ENCODE measurements at places on chromosomes 7 and 10.

DNA sequence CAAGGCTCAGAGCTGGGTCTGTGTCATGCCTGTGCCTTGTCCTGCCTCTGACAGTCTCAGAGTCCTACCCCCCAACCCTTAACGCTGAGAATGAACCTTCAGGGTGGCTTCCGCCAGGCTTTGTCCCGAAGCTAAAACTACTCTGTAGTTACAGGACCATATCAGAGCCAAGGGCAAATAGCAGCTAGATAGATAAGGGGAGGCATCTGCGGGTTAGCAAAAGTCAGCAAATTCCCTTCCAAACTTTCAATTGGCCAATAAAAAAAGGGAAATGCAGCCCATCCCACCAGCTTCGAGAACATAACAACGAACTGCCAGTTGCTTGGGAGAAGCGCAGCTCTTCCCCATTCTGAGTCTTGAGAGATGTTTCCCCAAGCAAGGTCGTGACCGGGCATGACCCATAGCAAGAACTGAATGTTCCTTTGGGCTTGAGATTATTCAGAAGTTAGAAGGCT is 17.7 kb downstream of the CCL24 start:
- peak; percentile 91 for DNase-seq

DNA sequence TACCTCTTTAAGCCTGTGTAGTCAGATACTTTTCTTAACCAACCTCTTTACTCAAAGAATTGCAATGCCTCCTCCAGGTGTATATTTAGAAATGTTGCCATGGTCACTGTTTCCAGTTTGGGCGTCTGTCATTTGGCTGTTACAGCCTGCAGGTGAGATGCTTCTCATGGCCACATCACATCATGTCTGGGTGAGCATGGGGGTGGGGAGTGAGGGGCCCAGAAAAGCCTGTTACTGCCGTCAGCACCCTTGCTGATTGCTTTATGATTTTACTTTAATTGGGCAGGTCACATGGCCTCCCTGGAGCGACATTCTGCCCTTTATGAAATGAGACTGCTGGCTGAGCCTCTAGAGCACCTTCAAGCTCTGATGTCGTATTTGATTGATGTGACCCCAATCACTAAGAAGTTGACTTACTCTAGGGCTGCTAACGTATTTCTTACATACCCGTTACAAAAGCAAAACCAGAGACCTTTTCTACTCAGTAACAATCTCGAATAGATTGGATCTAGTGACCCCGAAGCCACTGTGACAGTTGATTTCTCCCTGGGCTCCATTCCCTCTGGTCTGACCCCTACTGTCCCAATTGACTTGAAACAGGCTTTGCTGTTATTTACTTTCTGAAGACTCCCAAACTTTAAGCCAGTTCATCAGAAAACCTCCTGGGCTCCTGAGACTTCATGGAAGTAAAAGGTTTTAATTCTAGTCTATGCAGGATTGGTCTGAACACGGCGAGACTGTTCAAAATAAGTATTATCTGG is 60.7 kb downstream of the OTUD1 start:
- no peak for DNase-seq

DNA sequence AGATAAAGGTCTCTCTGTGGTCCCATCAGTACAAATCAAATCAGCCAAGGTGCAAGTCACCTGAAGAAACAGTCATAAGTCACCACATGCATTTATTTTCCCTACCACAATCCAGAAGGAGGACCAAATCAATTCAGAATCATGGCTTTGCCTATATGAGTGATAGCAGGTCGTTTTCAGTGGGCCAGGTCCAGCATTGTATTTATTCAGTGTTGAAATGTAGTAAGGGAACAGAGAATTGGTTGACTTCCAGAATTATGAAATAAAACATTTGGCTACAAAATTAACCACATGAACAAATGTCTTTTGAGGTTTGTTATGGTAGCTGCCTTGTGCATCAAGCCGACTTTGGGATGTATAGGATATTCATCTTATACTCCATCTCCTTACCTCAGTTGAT is 88.4 kb downstream of the POLR1F start:
- DNase-seq = no peak

GRCh38 chr7:46047581-46047980 is 126.5 kb upstream of the IGFBP3 start:
- no peak for DNase-seq

- peak; percentile 73 for DNase-seq
These were observed 464.4 kb downstream of the PTPRN2 start for GRCh38 chr7:158123214-158123613.

GRCh38 chr7:105682341-105683060 is 101.2 kb upstream of the EFCAB10 start:
- DNase-seq = no peak

DNA sequence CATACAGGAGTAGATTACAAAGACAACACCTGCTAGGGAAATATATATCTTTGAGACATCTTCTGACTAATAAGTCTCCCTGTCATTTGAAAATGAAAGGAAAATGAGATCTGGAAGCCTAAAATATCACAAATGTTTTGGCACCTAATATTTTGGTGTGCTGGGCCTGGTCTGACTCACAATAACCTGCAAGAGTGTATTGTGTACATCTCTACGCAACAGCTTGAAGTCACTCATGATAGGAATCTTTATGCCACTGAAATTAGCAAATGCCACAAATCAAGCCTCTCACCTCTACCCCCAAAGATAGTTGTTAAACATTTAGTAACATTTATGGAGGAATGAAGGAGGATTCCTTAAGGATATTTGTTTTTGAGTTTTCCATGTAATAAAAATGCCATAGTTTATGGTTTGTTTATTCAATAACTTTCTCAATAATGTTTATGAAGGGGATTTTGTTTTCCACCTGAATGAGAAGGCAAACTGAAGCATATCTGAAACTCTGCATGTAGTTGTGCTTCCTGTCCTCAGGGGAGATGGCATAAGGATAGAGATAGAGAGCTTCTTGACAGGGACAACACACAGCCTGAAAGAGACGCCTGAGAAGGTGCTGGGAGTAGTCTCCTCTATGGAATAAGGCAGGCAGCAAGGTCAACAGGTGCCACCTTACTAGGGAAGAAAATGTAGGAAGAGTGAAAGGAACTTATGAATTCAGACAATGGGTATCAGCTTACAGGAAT is 197.4 kb downstream of the AHR start:
- DNase-seq = no peak

- no peak for DNase-seq
These were observed 337.2 kb downstream of the C7orf25 start for GRCh38 chr7:42574685-42575084.

DNA sequence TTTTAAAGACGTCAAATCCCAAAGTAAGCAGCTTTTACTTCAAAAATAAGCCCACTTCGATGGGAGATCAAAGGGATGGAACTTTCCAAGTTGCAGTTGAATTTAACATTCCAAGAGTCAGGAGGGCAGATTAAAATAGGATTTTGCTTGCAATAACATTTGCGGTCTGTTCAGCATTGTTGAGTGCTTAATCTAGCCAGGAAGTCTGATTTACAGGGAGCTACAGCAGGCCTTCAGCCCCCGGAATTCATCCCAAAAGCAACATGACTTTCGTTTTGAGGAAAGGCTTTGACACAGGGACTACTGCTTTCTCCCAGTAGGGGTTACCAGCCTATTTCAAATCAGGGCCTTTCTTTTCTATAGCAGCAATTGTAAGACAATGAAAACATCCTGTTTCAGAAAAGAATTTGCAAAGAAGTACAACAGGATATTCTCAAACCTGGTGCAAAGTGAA is 279.6 kb upstream of the PITRM1 start:
- DNase-seq = no peak

- no peak for DNase-seq
These were observed 135.3 kb upstream of the COBL start for GRCh38 chr7:51451751-51452476.

DNA sequence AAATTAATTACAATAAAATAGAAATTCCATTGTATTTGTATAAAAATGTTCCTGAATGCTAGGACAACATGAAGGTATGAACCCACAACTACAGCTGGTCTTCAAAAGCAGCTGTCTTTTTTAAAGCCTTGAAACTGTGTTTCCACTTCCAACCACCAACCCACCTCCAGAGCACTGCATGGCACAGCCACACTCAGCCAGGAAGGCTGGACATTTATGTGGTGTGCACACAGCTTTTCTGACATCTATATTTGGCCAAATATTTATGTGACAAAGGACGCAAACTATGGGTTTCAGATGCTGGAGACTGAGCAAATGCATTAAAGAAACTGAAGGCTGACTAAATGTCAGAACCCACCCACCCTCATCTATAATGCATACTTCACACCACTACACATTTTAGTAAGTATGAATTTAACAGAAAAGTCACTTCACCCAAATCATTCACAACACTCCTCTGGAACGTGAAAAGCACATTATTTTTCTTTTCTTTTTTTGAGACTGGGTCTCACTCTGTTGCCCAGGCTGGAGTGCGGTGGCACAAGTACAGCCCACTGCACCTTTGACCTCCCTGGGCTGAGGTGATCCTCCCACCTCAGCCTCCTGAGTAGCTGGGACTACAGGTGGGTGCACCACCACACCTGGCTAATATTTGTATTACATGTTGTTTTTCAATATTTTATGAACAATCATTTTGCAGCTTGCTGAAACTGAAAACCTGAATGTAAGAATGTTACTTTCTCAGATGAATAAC is 27.9 kb upstream of the DAGLB start:
- DNase-seq = no peak

DNA sequence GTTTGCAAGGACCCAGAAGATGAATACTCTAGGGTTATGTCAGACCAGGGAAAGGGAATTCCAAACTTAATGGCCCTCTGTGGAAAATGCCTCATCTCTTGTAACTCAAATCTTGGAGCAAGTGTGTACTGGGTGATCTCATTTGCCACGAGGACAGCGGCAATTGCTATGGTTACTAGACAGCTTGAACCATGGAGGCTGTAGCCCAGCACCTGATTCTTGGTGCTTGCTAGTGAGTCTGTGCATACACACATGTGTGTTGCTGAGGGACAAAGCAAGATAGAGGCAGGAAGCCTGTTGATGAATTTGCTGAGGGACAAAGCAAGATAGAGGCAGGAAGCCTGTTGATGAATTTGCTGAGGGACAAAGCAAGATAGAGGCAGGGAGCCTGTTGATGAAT is 58.6 kb upstream of the FEZF1 start:
- DNase-seq = no peak

DNA sequence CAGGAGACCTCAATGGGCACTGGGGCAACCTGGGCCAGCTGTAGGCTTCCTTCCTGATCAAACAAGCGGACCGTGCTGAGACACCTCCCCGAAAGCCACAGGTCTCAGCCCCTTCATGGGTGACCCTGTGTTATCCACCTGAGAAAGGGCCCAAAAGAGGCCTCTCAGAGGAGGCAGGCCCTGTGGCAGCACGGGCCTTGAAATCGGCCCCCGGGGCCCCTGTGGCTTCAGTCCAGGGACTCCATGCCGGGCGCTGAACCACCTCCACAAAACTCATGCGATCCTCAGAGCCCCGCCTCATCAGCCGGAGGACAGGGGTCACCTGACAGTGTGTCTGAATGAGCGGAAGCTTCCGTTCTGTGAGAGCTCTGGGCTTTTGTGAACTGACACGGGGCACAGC is 307.1 kb downstream of the PAXIP1 start:
- DNase-seq = no peak

GRCh38 chr7:44530990-44531389 is 10.1 kb downstream of the NPC1L1 start:
- DNase-seq = no peak

GRCh38 chr7:36203071-36203790 is 50.2 kb downstream of the EEPD1 start:
- no peak for DNase-seq

- no peak for DNase-seq
These were observed 603.7 kb upstream of the ADARB2 start for GRCh38 chr10:2340831-2341647.

DNA sequence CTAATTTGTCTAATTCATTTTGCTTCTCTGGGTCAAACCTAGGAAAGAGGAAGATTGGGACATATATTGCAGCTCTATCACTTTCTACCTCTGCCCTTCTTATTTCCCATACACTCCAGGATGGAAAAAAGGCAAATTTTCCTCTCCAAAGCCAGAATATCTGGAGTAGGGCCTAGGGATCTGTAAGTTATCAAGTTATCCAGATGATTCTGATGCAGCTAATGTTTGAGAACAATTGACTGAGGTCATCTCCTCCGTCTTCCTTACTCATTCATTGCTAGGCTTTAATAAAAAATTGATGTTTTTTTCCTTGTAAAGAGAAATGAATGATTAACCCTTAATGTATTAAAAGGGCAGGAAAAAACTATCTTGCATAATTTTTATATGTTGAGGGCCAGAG is 211.9 kb upstream of the GLI3 start:
- DNase-seq = no peak

GRCh38 chr7:2102375-2102723 is 130.4 kb downstream of the MAD1L1 start:
- DNase-seq = no peak

- no peak for DNase-seq
These were observed 2.7 kb downstream of the WASL start for GRCh38 chr7:123746055-123746454.

DNA sequence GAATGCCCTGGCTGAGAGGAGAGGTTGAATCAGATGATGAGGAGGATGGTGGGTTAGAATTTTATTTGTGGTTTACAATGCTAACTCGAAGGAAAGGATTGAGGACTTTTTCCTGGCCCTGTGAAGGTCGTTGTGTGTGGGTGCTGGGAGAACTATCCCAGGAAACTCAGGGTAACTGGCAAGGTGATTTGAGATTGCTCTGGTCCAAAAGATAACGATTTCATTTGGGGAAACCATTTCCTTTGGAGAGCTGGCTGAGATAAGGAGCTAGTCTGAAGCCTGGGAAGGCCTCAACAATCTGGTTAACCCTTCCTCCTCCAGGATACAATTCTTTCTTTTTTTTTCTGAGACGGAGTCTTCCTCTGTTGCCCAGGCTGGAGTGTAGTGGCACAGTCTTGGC is 33.0 kb downstream of the HK1 start:
- no peak for DNase-seq

DNA sequence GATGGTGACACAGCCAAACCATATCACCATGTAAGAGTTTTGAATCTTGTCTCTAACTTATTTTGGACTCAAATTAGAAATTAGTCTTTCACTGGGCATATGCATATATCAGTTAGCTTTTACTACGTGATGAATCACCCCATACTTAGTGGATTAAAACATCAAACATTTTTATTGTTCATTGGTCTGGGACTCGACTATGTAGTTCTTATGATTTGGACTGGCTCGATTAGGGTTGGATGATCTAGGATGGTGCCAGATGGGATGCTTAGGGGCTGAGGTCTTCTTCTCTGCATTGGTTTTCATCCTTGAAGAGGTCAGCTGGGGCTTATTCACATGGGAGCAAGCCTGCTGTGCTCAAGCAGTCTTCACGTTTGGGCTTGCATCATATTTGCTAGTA is 264.9 kb downstream of the EXOC4 start:
- DNase-seq = no peak

- DNase-seq = no peak
These were observed 3.2 kb upstream of the LYZL1 start for GRCh38 chr10:29285624-29286051.

DNA sequence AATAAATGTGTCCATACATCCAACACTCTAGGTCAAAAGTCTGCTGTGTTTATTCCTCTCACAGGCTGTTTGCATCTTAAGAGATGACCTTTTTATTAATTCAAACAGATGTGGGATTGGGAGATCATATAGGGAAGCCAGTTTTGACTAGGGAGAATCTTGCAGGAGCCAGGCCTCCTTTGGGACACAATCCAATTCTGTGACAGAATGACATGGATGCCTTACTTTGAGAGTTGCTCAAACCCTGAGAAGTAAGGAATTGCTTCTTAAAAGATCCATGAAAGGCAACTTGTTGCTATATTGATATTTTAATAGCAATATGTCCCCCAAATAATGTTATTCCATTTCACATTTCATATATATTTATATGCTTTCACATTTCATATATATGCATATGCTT is 53.5 kb upstream of the CACNB2 start:
- DNase-seq = no peak
